A549 treated with Hydrocortisone at 1 μM for 4 hours (cell line): ENCODE measurements at places on chromosomes 12 and 14. TPM values are rescaled to one million over a fixed set of nuclear protein-coding genes. Genes with fewer than 3 reads are reported as not detected.

The GPRC5D gene
- not detected in 5 replicates for total RNA-seq

The SLC35F4 gene
- total RNA-seq: not detected in 5 replicates

The OR6C2 gene
- not detected in 5 replicates for total RNA-seq

The NOS1 gene
- 0.46 to 0.63 TPM (median 0.51 TPM) in 5 replicates for total RNA-seq

The BTG1 gene
- 53.0 to 69.1 TPM (median 55.2 TPM) in 5 replicates for total RNA-seq
